Amniotic stem cell (primary cell): ENCODE measurements at places on chromosomes 2 and 18.
A peak's percentile ranks its signal among the peaks of the same experiment; 100 is the strongest.

- DNase-seq: no peak
Measured at GRCh38 chr2:196336207-196336606, 164.8 kb upstream of the STK17B start.

DNA sequence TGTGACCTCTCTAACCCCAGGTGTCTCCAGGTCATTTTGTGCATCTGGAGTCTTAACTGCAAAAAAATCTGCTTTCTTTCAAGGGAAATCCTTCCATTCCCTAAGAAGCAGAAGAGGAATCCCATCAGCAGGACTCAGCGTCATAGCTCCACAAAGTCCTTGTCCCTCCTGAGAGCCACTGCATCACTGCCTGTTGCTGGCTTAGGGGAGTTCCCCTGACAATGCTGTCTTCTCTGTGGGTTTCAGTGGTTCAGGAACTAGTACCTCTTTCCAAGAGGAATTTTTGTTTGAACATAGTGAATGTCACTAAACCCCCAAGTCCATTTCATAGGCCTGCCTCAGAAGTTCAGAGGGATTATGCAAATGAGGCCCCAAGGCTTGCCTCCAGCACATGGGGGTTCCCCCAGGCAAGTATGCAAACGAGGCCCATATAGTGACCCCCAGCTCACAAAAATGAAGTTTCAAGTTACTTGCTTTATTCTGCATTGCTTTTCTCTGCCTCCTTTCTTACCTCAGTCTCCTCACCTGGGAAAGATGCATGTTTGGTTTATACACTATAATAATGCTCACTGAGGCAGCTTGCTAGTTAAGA lies 513.9 kb upstream of the MEX3C start:
- DNase-seq: no peak

GRCh38 chr2:2464094-2464493 lies 133.0 kb upstream of the MYT1L start:
- DNase-seq: no peak

- no peak for DNase-seq
Measured at GRCh38 chr2:181877181-181877664, 14.3 kb upstream of the ITPRID2 start.

- DNase-seq: no peak
Measured at GRCh38 chr2:71148506-71149063, 18.2 kb downstream of the MPHOSPH10 start.

DNA sequence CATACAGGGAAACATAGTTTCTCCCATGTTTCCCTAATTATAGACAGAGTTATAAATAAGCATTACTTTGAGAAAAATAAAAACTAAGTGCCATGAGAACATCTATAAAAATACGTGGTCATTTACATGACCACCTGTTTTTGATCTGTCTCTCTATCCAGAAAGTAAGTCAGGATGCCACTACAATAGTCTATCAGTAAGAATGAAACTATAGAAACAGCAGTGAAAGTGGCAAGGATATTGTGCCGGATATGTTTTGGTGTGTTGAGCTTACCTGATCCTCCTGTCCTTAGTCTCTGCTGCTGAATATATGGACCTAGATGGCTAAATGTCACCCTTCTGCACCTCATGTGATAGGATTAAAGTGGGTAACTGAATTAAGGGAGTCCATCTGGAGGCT lies 512.4 kb downstream of the LRP1B start:
- no peak for DNase-seq

GRCh38 chr2:185130685-185131084 lies 532.4 kb downstream of the ZNF804A start:
- no peak for DNase-seq

GRCh38 chr2:208783184-208783583 lies 376.6 kb downstream of the PTH2R start:
- DNase-seq: no peak

DNA sequence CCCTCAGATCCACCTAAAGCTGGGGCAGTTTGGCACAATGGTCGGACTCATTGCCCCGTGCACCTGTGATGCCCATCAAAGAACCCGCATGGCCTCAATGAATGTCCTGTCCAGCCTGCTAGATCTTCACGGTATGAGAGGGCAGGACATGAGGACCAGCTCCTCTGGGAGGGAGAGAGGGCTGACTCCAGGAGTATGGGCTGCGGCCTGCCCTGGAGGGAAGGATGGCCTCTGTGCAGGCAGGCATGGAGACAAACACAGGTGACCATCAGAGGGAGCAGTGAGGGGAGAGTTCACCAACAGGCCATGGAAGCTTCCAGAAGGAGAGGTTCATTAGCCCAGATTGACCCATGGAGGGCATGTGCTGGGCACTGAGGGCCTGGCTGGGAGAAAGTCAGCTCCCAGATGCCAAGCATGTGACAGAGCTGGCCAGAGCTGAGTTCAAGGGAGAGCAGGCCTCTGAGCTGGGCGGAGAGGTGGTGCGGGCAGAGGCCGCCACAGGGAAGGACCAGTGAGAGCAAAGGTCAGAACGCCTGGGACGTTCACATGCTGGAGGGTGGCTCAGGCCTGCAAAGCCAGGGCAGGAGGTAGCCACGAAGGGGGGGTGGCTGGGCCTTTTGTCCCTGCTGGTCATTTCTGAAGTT lies 36.2 kb downstream of the HJURP start:
- DNase-seq: no peak

GRCh38 chr18:23682472-23682871 lies 6.8 kb upstream of the LAMA3 start:
- DNase-seq: no peak

GRCh38 chr18:73119574-73119973 lies 251.8 kb upstream of the NETO1 start:
- no peak for DNase-seq

DNA sequence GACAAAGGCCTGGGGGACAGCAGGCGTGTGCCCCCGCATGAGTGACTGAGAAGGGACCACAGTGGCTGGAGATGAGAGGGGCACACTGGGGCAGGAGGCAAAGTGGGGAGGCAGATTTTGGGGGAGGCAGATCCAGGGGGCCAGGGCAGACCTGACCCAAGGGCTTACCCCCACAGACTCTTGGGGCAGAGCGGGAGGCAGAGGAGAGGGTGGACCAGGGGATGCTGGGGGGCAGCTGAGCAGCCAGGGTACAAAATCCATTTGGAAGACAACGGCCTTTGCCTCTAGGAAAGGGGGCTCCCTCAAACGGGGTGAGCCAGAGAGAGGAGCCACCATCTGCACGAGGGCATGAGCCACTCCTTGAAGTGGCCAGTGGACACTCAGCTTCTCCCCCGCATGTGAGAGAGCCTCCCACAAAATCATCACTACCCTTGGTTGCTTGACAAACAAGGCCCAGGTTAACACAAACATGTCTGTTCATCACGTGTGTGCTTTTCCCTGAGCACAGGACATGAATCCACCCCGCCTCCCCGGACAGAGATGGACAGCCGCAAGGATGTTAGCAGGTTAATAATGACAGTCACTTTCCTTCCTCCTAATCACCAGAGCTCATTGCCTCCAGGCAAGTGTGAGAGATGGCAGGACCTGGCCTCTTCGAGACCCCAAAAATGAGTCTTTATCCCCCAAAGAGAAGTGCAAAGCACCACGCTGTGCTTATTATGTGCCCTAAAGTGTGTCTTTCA lies 72.0 kb upstream of the RAB6C start:
- no peak for DNase-seq

DNA sequence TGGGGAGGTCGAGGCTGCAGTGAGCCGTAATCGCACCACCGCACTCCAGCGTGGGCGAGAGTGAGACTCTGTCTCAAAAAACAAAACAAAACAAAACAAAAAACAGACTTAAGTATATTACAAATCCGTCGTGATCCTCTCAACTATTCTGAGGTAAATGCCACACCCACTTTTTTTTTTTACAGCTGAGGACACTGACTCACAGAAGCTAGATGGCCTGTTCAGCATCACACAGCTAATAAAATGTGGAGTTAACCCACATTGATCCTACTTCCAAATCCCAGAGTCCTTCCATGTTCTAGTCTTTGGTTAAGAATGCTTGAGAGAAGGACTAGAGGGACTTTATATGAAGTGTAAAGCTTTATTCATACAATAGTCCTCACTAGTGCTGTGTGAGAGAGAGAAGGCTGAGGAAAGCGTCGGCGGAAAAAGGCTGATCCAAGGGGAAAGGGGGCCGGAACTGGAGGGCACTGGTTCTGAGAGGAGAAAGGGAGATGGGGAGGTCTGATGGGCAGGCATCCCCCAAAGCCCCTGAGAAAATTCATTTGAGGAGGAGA lies 627 bp downstream of the RNF25 start:
- DNase-seq: no peak

GRCh38 chr2:213451542-213452239 lies 167.4 kb downstream of the SPAG16 start:
- no peak for DNase-seq

- DNase-seq: no peak
Measured at GRCh38 chr18:59917422-59917821, 17.6 kb downstream of the PMAIP1 start.

DNA sequence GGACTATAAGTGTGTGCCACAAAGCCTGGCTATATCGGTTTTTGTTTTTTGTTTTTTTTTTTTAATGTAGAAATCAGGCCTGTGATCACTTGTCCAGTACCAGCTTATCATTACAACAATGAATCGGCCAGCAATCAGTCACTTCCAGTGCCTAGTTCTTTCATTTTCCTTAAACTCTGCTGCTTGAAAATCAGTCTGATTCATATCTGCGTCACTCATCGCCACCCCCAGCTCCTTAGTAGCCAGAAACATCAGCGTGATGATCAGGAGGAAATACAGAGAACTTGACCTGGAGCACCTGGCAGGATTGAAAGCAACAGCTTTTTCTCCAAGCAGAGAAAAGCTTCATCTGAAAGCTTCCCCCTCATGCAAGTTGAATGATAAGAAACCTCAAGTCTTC lies 75.4 kb downstream of the SPTBN1 start:
- no peak for DNase-seq

- no peak for DNase-seq
Measured at GRCh38 chr2:20452551-20452950, 5.7 kb downstream of the RHOB start.

- DNase-seq: no peak
Measured at GRCh38 chr2:127593228-127594115, 52.5 kb upstream of the GPR17 start.

DNA sequence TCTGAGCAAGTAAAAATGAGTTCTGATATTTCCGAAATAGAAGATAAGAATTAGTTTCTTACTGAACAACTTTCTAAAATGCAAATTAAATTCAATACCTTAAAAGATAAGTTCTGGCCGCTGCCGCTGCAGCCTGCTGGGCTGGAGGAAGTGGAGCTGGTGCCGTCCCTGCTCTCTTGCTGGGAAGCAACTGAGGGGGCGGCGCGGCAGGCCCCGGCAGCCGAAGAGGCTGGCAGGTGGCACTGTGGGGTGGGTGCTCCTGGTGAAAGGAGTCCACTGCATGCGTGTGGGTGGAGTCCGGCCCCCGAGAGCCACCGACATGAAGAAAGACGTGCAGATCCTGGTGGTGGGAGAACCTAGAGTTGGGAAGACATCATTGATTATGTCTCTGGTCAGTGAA lies 89.5 kb upstream of the ZNF519 start:
- no peak for DNase-seq

GRCh38 chr2:88813612-88814011 lies 122.1 kb downstream of the RPIA start:
- no peak for DNase-seq

- peak; percentile 58 for DNase-seq
Measured at GRCh38 chr18:35355140-35355618, 11.0 kb upstream of the ZNF24 start.

- no peak for DNase-seq
Measured at GRCh38 chr2:57796527-57796926, 250.1 kb upstream of the VRK2 start.
